IPS-NIHi11 (cell line): ENCODE measurements at places on chromosomes 1 and 21.

GRCh38 chr1:156691665-156692440 lies 13.5 kb downstream of the CRABP2 start:
- no peak for DNase-seq

- DNase-seq: no peak
Observed at GRCh38 chr1:53766831-53767405, 28.0 kb upstream of the GLIS1 start.

DNA sequence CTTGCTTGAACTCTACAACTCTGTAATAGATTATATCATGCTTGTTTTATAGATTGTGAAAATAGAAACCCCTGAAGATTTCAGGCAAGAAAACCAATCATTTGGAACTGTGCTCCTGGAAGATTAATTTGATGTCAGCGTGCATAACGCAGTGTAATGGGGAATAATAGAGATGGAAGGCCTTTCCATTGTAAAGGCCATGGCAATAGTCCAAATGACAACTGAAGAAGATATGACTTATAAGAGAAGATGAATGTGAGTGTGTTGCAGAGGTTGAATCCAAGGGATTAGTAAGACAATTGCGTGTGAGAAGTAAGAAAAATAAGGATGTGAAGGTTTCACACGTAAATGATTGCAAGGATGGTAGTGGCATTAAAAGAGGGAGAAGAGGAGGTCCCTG lies 285.0 kb downstream of the DUSP10 start:
- no peak for DNase-seq

DNA sequence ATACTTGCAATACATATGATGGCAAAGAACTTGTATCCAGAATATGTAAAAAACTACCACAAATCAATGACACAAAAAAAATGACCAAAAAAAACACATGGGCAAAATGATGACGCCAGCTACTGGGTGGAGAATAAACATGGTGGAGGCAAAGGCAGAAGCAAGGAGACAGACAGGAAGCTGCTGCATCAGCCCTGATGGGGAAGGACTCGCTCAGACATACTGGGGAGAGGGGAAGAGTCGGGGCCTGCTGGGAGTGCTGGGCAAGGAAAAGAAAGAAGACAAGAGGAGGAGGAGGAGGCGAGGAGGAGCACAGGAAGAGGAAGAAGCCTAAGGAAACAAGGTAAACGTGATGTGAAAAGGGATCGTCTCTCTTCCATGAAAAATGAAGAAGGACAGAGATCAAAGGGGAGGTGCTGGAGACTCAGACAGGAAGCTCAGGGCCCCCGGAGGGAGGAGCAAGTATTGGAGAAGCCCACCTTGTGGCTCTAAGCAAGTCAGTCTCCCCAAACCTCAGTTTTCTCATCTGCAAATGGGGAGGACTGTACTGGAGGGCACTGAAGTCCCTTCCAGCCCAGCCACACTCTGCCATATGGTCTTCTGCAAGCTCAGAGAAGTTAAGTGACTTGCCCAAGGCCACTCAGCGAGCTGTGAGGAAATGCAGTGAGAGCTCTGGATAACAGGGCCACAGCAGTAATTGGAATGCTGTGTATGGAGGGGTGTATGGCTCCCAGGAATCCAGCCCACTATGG lies 24.2 kb downstream of the OLFML2B start:
- DNase-seq: no peak

- peak; percentile 74 for DNase-seq
Observed at GRCh38 chr1:58768971-58769808, 14.7 kb downstream of the JUN start.

DNA sequence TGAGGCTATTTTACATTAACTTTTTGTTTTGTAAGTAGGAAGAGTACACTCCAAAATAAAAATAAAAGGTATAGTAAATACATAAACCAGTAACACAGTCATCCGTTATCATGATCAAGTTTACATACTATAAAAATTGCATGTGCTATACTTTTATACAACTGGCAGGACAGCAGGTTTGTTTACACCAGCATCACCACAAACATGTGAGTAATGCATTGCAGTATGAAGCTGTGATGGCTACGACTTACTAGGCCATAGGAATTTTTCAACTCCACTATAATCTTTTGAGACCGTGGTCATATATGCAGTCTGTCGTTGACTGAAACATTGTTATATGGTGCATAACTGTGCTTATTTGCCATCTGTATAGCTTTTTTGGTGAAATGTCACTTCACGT lies 106.2 kb downstream of the CENPF start:
- no peak for DNase-seq

DNA sequence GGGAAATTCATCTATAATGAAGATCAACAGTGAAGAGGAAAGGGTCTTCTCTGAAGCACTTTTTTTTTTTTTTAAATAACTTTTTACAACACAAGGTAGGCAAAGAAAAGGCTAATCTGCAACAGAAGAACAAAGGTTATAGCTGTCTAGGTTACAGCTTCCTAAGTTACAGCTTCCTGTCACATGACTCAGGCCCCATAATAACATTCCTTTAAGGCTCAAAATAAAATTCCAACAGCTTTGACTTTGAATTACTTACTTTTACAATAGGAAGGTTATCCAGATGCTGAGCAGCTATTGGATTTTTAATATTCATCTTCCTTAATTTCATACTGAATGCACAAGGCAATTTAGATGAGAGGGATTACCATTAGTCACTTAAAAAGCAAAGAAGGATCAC lies 40.4 kb upstream of the TMEM61 start:
- DNase-seq: no peak

DNA sequence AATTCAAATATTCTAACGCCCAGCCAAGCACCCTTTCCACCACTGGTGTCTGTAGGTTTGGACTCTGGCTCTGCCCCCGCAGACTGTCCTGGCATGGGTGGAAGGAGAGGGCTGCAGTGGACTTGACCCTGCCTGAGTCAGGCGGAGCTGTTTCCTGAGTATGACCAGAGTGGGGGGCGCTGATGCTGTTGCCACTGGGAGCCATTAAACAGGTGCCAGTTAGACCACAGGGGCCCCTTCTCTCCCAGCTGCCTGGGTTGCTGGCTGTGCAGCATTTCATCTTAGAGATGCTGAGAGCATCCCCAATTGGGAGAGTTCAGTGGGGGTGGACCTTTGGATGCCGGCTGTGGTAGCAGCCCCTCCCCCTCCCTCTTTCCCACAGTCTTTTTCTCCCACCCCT lies 539.5 kb downstream of the MATN1 start:
- DNase-seq: no peak

DNA sequence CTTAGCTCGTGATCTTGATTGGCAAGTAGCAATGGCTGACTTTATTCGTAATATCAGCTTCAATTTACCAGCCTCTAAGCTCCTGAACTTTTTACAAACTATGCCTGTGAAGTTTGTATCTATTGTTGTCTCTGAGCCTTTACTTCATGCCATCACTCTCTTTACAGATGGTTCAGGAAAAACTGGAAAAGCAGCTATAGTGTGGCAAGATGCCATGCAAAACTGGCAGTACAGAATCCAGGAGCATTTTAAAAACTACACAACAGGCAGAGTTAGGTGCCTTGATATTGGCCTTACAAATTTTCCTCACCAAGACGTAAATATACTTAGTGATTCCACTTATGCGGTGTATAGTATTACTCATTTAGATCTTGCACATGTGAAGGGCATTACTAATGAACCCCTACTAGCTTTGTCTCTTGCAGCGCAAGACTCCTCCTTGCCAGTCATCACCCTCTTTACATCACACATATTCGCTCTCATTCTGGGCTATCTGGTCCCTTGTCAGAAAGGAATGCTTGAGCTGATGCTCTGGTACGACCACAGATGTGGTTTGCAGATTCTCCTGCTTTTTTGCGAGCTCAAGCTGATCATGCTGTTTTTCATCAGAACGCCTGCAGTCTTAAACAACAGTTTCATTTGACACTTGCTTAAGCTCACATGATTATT lies 36.3 kb downstream of the CLCA1 start:
- no peak for DNase-seq

GRCh38 chr1:14538335-14538734 lies 60.1 kb upstream of the KAZN start:
- no peak for DNase-seq

DNA sequence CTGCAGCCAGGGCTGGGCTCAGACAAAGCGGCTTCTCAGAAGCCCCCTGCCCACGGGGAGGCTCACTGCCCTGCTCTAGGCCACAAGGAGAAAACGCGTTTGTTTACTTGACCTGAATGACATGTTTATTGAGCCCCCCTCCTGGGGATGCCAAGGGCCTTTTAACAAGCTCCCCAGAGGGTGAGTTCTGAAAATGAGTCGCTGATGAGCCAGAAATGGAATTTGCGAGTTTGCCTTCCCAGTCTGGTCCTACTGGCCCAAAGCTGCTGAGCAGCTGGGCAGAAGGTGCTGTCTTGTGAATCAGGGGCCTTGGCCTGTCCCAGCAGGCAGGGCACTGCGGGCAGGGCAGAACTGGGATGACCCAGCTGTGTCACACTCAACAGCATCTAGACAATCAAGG lies 120.6 kb downstream of the SYF2 start:
- DNase-seq: no peak

- no peak for DNase-seq
Observed at GRCh38 chr1:31787261-31787660, 23.1 kb upstream of the ADGRB2 start.

- no peak for DNase-seq
Observed at GRCh38 chr1:97674517-97674916, 246.3 kb downstream of the DPYD start.

- DNase-seq: no peak
Observed at GRCh38 chr1:25712299-25712970, 87.6 kb upstream of the SELENON start.

DNA sequence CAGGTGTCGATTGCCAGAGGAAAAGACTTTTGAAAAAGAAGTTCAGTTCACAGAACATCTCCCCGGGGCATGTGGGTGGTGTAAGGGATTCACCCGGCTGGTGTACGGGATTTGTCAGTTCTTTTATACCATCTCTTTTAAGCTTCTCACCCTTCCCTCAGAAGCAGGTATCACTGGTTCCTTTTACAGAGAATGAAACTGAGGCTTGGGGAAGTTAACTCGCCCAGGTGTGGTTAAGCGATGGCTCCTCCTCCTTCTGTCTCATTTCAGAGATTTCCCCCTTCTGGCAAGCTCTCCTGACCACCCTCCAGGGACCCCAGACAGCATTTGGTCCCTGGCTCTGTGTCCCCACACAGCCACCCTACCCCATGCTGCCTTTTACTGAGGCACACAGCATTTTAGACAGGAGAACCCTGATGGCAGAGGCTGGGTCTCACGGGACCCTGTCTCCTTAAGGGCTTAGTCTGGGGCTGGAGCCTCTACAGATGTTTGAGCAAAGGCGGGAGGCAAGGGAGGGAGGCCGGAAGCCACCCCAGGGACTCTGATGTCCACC lies 2.8 kb upstream of the ECE1 start:
- DNase-seq: no peak

DNA sequence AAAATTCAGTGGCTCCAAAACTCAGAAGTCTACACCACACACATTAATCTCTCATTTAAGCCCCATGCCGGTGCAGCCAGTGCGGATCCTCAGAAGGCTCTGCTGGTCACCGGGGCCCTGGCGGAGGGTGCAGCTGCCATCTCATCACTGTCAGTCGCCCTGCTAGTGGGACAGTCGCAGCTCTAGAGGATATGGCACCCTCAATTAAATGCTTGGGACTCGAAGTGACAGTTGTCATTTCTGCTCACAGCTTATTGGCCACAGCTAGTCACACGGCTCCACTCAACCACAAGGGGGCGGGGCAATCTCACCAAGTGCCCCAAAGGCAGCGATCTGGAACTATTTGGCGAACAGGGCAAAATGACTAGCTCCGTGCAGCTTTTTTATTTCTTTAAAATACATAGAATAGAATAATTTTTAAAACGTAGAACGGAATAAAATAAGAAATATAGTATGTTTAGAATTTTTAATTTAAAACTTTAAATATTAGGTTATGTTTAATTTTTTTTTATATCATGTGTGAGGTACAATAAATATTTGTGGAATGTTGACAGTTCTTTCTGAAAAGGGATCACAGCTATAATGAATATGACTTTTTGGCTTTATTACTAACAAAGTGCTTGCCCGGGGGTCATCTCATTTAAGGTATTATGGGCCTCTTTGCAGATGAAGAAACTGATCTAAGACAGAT lies 8.0 kb upstream of the MAN1C1 start:
- peak; percentile 80 for DNase-seq

DNA sequence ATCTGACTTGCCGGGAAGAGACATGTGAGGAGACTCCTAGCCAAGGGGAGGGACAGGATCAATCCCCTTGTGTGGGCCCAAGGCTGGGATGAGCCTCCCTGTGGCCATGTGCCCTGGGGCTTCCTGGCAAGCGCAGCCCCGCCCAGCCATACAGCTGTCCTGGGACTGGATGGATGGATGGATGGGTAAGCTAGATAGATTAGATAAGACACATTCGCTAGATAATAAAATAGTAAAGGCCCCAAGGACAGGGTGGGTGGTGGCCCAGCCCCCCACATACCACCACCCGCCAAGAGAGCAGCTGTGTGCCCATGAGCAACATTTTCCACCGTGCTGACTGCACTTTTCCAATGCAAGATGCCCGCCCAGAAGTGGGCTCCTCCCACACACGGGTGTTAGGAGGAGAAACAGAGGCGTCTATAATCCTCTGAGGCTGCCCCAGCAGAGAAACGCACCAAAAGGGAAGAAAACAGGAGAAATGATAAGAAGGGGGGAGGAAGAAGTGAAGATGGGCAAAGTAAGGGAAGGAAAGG lies 25.1 kb downstream of the ZBTB17 start:
- no peak for DNase-seq

- no peak for DNase-seq
Observed at GRCh38 chr1:172894349-172895049, 156.2 kb downstream of the TNFSF18 start.

DNA sequence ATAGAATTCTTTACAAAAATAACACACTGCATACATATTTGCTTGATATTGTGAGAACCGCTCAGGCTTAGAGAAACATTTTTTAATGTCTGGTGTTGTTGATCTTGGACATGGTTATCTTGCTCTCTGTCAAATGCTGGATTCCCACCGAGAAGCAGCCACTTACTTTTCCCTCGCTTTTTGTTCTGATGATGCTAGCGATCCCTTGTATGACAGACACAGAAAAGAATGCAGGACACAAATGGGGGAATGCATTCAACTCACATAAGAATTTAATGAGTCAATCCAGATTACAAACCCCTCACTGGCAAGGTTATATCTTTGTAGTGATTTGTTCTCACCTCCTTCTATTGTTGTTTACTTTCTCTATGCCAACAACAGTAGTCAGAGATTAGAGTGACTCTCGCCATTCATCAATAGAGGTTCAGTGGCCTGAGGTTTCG lies 76.8 kb upstream of the AKT3 start:
- DNase-seq: no peak
